Stimulated activated CD8-positive, alpha-beta memory T cell treated with anti-CD3 and anti-CD28 coated beads, Interleukin-2, amount 100 ng/mL, for 1 hour (primary cell): ENCODE measurements at places on chromosomes 5 and 9.

- DNase-seq, result no peak
Observed at GRCh38 chr9:116806075-116806474, 119.0 kb downstream of the TRIM32 start.

- DNase-seq, result no peak
Observed at GRCh38 chr5:952597-953271, 55.9 kb upstream of the NKD2 start.

DNA sequence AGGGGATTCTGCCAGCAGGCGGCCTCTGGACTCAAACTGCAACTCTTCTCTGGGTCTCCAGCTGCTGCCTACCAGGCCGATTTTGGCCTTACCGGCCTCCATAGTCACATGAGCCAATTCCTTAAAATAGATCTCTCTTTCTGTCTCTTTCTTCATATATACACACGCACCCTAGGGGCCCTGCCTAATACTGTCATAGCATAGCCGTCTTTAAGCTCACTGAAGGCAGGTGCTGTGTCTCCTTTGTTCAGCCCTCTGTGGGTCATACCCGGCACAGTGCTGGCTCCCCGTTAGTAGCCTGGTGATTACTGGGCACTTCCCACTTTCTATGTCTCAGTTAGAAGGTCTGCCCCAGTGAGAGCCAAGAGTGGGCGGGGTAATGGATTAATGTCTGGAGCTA, 140.9 kb downstream of the HSPA4 start:
- no peak for DNase-seq

- DNase-seq, result no peak
Observed at GRCh38 chr5:109326919-109327318, 82.9 kb downstream of the PJA2 start.

DNA sequence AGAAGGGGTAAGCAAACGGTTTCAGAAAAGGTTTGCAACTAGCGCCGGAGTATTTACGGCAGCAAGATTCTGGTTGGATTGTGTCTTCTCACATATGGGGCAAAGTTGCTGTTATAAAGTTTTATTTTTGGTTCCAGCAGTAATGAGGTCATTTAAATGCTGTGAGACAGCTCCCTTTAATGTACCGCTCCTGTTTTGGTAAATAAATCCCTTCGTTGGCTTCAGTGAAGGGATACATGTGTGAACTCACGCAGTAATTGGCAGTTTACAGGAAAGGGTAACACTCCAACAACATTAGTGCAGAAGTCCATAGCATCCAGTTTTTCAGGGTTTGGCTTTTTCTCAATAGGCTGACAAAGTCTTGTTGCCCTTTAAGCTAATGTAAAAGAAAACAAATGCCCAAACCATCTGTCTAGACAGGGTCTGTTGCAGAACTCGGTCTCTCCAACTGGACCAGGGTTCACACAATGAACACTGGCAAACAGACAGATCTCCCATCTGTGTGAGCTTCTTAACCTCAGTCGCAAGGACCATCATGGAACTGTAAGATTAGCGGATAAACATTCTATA, 184.0 kb downstream of the GOLPH3 start:
- no peak for DNase-seq

GRCh38 chr9:133672503-133673257, 36.5 kb downstream of the DBH start:
- no peak for DNase-seq

DNA sequence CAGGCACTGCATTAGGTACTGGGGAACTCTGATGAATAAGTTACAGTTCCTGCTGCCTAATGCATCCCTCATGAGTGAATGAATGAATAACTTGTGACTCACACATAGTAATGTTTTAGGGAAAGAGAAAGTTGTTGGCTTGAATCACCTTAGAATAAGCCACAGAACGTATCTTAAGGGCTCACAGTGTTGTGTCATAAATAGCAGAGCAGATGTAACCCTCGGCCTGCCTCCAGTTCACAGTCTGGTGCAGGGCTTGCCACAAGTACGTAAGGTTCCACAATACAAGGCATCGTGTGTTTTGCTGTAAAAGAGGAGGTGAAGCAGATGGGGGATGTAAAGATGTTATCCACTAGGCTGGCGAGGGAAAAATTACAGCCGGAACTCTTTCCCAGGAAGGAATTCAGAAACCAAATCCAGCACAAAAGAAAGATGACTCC, 218.7 kb downstream of the TRPM3 start:
- DNase-seq, result no peak

GRCh38 chr5:108054349-108054748, 327.5 kb downstream of the FBXL17 start:
- DNase-seq, result no peak

DNA sequence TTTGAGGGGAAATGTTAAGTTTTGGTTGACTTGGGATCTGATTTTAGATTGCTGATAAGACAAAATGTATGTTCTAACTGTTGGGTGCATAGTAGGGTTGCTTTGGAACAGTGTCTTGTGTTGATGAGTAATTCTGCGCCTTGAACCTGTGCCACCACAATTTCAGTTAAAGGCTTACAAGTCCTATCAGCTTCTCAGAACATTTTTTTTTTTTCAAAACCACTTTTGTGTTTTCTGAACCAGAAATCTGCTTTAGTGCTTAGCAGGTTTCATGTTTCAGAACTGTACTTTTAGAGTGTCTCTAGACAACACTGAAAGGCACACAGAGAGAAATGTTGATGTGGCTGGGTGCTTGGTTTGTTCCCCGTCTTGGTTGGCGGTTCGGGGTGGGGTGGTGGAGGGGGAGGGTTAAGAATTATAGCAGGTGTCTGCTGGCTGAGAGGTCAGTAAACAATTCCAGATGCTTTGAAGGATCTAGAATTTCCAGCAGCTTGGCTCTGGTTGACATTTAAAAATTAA, 84.6 kb downstream of the ANKRD55 start:
- DNase-seq, result no peak

DNA sequence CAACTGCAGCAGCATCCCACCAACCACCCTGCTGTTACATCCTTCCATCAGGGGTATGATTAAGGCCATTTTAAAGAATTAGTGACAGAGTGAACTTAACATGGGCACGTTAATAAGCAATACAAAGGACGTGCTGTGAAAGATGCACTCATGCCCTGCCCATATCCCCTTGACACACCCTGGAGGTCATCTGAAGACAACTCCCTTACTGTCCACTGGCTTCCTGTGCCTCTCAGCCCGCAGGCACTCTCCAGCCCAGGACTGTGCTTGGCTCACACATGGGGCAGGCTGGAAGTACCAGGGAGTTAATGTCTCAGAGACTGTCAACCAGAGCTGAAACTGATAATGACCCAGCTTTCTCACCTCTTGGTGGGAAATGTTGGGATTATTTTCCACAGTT, 81.8 kb downstream of the TRIM36 start:
- DNase-seq, result no peak

DNA sequence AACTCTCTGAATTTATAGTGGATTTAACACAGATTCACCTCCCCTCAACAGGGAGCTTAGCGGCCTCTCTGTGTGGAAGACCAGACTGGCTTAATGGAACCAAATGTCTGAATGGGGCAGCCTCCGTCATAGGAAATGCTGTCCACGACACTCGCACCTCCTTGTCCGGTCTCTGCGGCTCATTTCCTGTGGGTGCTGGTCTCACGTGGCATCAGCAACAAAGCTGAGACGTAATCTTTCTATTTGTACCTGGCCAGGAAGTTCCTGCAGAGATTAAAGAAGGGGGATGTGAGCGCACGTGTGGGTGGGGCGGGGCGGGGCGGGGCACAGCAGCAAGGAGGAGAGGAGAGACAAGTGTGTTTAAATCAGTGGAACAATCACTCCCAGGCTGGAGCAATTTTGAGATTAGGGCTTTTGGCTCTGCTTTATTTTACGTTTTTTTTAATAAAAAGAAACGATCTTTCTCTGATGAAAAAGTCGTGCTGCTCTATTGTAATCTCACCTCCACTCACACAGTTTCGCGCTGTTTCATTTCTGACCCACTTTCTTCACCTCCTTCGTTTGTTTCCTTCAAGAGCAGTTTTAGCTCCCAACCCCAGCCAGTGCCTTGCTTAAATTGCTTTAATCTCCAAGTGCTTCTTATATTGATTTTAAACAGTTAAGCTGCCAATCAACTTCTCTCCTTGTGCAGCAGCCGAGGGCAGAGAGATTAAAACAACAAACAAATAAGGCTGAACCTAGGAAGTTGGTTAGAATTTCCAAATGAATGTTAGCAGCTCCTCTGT, 132.2 kb upstream of the ASTN2 start:
- no peak for DNase-seq

DNA sequence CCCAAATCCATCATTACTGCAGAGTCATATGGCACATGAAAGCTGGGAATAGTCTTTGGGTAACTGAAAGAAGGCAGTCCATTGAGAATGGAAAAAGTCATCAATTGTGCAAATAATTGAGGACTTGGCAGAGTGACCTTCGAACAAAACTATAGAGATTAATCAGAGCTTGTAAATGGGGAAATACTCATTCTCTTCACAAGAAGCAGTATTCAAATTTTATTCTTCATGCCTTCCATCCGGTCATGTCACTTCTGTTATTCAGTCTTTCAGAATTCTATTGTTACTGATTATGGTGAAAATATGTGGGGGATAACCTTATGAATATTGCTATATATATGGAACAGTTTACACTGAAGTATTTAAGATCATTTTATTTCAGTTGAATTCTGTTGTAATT, 8.1 kb downstream of the RGMB start:
- no peak for DNase-seq

GRCh38 chr9:134656334-134657006, 14.9 kb downstream of the COL5A1 start:
- no peak for DNase-seq

GRCh38 chr5:146344155-146345118, 5.8 kb downstream of the POU4F3 start:
- no peak for DNase-seq

- no peak for DNase-seq
Observed at GRCh38 chr5:172678902-172679301, 37.8 kb downstream of the NEURL1B start.

GRCh38 chr5:14193496-14193895, 50.4 kb downstream of the TRIO start:
- no peak for DNase-seq

DNA sequence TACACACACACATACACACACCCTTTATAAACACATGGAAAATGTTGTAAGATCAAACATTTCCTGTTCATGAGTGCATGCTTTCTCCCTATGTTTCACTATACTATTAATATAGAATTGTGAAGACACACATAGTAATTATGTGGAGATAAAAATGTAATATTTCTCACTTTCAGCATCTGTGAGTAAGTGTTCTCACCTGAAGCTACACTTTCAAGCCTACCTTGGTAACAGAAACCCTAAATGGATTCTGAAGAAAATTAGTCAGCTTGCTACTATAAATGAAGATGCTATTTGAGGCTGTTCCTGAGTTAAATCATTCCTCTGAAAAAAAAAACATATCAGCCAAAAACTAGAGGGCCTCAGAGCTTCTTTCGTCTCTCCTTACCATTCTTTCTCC, 81.1 kb upstream of the GNA14 start:
- no peak for DNase-seq

DNA sequence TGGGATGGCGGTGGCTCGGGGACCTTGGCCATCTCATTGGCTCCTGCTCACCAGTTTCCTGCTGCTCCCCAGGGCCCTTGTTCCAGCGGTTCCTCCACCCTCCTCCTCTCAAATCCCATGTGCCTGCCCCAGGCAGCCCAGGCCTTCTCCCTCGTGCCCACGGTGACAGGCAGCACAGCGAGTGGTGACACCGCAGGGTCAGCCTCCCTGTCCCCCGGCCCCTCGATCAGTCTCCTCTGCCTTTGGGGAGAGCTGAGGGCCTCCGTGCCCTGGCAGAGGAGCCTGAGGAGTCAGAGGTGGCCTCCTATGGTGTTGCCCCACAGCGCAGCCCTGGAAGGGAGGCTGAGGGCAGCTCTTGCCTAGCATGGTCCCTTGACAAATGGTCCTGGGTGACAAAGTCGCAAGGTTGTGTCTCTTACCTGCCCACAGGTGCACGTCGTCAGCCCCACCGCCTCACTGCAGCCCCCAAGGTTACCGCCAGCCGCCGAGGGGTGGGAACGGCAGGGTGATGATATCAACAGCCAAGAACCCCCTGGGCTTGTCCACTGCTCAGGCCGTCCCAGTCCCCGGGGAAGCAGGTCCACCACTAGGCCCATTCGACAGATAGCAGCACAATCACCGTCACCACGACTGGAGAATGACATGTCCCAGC, 49.8 kb downstream of the NEK6 start:
- DNase-seq, result no peak

DNA sequence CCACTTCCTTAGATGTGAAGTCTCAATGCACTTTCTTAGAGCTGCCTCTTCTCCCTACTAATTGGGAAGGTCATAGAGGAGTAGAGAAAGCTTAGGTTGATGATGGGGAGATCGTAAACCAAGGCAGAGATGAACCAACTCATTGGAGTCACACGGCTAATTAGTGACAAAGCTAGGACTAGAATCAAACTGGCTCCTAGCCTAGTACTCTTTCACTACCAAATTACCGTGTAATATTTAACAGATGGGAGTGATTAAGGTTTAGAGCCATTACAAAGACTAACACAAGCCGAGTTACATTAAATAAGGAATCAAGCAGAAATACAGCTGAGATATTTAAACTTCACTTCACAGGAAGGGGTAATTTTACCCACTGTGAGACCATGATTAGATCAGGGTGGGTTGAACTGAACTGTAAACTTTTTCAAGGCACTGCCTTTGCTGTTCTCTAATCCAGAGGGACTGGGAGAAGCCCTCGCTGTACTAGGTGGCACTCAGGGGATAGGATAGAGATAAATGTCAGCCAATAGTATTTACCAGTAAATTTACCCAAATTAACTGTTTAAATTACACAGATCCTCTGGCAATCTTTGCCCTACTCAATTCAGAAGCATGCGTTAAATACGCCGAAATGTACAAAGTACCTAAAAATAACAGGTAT, 166.4 kb upstream of the PIK3R1 start:
- no peak for DNase-seq

DNA sequence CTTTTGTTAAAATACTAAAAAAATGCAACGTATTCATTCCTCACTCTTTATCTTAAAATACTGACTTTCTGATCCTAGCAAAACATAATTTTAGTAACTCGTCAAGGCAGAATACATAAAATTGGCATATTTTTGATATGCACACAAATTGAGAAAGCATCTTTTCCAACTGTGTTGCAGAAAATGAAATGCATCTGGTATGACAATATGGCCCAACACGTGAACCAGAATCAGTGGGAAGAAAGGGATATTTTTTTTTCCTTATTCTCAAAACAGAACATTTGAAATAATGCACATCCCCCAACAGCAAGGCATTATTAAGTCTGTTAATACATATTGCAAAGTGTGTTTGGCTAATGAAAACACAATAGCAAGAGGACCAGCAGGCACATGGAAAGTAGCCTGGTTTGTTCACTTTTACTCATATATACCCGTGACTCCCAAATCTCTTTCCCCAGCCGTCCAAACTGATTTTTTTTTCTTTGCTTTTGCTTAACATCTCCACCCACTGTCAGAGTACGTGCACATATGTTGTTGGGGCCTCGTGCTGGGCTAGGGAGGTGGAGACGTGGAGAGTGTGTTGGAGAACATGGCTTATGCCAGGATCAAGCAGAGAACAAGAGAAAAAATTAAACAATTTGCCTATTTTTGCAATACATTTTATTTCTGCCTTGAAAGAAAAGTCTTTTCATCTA, 4.3 kb downstream of the MCTP1 start:
- no peak for DNase-seq

GRCh38 chr5:90585337-90585986, 26.9 kb downstream of the ADGRV1 start:
- DNase-seq, result no peak
